Stimulated activated CD4-positive, alpha-beta T cell treated with anti-CD3 and anti-CD28 coated beads, Interleukin-1b, Interleukin-23, amount 100 ng/mL, for 1 hour (primary cell): ENCODE measurements at places on chromosomes 4 and X.

DNA sequence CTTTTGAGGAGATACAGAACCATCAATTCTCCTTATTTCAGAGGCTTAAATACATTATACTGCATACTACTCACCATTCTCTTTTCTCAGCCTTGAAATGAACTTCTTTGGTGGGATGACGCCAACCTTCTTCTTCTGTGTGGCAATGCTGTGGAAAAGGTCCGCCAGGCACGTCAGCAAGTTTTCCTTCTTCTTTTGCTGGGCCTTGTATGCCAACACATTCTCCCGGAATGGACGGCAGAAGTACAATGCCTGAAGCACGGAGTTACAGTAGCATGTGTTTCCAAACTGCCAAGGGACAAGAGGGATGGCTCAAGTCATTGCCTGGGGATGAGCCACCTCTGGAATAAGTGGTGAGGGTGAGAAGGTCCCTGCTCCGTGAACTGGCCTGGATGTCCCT lies 31.2 kb downstream of the USP46 start:
- no peak for DNase-seq

- DNase-seq = no peak
Measured at GRCh38 chrX:39897741-39898097, 200.0 kb downstream of the BCOR start.

GRCh38 chrX:40303256-40304077 lies 205.7 kb upstream of the BCOR start:
- no peak for DNase-seq

DNA sequence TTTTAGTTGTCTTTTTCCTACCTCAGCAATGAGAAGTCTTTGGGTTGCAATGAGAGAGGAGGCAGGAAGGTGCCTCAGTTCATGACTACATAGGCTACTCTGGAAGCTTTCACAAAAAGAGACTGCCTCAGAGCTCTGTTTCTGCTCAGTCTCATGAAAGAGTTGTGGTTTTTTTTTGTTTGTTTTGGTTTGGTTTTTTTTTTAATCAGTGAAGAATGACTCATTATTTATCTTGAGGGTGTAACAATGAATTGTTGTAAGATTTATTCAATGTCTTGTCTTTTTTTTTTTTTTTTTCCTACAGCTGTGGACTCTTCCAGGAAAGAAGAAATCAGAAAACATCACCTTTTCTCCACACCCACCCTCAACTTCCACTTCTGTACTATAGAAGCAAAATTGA lies 67.5 kb upstream of the CXCL13 start:
- no peak for DNase-seq

- no peak for DNase-seq
Measured at GRCh38 chrX:53595266-53595810, 91.2 kb downstream of the HUWE1 start.

DNA sequence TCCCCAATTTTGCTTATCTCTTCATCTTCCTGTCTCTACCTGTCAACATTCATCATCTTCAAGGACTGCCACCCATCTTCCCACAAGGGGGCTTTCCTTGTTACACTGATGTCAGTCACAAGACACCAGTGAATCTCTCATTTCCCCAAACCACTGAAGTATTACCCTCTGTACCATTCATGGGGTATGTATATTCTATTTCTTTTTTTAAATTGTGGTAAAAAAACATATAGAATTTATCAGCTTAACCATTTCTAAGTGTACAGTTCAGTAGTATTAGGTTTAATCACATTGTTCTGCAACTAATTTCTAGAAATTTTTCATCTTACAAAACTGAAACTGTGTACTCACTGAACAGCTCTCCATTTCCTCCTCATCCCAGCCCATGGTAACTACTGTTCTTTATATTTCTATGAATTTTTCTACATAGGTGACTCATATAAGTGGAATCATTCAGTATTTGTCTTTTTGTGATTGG lies 98.6 kb downstream of the LARP7 start:
- DNase-seq = no peak

DNA sequence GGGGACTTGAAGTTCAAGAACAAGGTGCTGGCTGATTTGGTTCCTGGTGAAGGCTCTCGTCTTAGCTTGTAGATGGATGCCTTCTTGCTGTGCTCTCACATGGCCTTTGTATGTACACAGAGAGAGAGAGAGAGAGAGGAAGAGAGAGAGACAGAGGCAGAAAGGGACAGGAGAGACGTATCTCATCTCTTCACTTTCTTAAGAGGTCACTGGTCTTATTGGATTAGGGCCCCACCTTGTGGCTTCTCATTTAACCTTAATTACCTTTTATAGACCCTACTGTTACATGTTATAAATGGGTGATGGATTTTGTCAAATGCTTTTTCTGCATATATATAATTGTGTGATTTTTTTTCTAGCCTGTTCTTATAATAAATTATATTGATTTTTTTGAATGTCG lies 1444.2 kb downstream of the ADGRL3 start:
- no peak for DNase-seq

GRCh38 chr4:82903737-82904136 lies 3.2 kb downstream of the THAP9 start:
- DNase-seq = no peak

GRCh38 chr4:61628727-61629126 lies 428.6 kb downstream of the ADGRL3 start:
- DNase-seq = no peak

GRCh38 chrX:54496517-54496852 lies 451 bp upstream of the FGD1 start:
- no peak for DNase-seq

GRCh38 chrX:41946989-41947612 lies 23.7 kb upstream of the CASK start:
- no peak for DNase-seq

GRCh38 chr4:87961993-87962392 lies 13.5 kb upstream of the SPP1 start:
- no peak for DNase-seq

DNA sequence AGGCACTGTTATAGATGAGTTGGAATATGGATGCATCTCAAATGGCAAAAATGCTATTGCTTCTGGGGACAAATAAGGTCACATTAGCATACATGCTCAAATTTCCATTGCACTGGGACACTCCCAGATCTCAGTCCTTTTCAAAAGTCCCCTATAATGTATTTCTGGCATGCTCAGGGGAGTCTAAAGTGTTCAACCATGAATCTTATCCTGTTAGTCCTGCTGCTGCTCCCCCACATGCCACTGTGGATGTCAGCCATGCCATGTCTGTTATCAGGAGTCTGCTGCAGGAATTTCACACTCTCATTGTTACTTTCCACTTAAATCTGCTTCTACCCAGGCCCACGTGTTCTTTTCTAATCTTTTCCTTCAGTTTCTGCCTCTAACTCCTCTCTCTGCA lies 1000.6 kb downstream of the CCSER1 start:
- no peak for DNase-seq

DNA sequence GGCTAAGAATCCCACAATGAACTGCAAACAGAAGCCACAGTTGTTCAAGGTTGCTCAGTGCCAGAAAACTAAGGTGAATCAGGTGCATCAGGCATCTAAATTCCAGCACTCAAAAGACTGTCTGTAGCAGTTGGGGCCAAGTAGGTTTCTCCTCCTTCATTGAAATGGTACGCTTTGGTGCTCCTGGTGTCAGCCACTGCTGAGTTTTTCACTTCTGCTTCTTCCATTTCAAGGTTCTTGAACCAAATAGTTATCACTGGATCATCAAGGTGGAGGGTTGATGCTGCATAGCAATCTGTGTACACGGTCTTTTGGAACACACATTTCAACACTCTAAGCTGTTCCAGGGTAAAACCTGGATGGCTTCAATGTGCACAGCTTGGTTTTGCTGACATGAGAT lies 74.4 kb downstream of the TMA16 start:
- no peak for DNase-seq

- DNase-seq = no peak
Measured at GRCh38 chr4:105963461-105964400, 68.5 kb downstream of the NPNT start.
